ENCODE measurements at places on chromosomes 12 and 14. TPM values are rescaled to one million over a fixed set of nuclear protein-coding genes. Genes with fewer than 3 reads are reported as not detected.

Gene NEMP1
- total RNA-seq: 27.6 TPM

DNA sequence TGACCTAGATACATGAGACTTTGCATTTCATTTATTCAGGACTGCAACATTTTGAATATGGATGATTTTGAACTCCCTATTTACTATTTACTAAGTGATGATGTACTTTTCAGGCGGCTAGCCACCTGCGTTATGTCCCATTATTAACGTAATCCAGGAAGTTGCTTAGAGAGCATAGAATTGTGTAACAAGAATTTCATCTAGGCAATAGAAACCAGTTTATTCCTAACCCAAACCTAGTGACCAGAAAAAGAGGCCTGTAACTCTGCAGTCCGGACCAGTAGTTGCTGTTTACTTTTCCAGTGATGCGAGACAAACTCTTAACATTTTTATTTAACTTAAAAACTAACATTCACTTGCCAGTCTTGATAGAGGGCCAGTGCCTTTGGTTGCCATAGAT is 12.3 kb downstream of the NUDT4 start:
- no peak for DNase-seq

Gene CLEC1B
- not detected for total RNA-seq

DNA sequence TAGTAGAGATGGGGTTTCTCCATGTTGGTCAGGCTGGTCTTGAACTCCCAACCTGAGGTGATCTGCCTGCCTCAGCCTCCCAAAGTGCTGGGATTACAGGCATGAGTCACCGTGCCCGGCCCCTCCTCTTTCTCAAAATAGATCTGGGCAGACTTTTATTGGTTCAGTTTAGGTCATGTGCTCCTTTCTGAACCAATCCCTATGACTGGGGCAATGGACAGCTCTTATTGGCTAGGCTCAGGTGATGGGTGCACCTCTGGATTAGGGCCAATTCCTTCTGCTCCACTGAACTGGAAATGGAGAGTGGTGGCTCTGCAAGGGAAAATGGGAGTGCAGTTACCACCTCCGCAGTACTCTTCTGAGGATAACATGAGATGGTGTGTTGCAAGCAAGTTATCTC is 6.2 kb upstream of the ATP6V0A2 start:
- DNase-seq: no peak

Data from activated B cell treated with CpG ODN at 0.5 μM for 24 hours (primary cell).